WERI-Rb-1 (cell line): ENCODE measurements at places on chromosomes 1 and 21.

DNA sequence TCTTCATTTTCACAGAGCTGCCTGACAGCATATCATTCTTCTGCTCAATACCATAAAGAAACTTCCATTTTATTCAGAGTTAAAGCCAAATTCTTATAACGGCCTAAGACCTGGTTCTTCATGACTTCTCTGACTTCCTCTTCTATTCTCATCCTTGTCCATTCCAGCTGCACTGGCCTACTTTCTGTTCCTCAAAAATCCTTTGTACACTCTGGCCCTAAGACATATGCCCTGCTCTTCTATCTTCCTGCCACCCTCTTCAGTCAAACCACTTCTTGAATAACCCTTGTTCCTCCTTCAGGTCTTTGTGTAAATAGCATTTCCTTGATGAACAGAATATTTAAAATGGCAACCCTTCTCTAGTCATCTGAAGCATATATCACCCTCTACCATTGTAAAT, 1338.7 kb upstream of the ADGRL2 start:
- DNase-seq: no peak

DNA sequence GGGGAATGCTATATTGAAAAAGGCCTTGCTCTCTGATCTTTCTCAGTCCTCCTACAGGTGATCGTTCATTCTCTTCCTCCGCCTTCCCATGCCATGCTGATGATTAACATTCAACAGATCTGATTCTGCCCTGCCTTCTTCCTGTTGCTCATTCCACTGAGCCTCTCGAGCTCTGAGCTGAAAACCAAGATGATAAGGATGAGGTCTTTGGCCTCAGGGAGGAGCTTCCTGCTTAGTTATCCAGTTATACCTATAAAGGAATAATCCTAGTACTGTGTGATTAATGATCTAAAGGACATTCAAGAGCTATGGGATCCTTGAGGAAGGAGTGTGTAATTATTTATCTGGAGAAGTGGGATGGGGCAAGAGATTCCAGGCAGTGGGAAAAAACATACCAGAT, 25.2 kb upstream of the MAP3K7CL start:
- no peak for DNase-seq

DNA sequence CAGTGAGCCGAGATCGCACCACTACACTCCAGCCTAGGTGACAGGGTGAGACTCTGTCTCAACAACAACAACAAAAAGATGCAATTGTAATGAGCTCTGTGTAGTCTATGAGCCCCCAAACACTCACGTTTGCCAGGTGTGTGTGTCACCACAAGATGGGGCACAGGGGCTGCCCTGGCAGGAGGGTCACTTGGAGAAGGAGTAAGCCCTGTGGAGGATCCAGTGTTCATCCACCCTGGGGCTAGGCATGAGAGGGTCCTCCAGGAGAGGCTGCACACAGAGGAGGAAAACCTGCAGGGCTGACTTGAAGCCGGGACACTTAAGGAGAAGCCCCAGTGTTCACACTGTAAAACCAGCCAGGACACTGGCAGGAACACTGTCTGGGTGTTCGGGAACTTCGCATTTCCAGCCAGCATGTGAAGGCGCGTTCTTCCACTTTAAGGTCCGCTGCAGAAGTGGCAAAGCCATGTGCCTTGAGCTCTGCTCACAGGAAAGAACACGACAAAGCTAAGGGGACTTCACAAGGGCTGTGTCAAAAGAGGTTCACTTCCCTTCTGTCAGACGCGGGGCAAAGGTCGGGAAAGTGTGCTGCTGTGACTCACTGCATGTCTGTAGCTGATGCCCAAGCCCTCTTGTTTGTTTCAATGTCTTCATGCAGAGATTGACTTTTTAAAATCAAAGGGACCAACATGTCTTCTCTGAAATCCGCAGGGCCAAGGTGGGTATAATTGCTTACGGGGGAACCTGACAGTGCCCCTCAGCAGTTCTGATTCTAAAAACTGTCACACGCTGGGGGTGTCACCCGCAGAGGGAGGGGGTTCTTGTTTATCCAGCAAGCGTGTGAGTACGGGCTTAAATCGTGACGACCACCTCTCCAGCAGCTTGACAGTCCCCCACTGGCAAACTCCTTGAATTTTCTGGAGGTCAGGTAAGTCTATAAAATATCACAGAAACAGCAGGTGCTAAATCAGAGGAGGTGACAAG, 102.8 kb downstream of the RIPK4 start:
- DNase-seq: no peak

DNA sequence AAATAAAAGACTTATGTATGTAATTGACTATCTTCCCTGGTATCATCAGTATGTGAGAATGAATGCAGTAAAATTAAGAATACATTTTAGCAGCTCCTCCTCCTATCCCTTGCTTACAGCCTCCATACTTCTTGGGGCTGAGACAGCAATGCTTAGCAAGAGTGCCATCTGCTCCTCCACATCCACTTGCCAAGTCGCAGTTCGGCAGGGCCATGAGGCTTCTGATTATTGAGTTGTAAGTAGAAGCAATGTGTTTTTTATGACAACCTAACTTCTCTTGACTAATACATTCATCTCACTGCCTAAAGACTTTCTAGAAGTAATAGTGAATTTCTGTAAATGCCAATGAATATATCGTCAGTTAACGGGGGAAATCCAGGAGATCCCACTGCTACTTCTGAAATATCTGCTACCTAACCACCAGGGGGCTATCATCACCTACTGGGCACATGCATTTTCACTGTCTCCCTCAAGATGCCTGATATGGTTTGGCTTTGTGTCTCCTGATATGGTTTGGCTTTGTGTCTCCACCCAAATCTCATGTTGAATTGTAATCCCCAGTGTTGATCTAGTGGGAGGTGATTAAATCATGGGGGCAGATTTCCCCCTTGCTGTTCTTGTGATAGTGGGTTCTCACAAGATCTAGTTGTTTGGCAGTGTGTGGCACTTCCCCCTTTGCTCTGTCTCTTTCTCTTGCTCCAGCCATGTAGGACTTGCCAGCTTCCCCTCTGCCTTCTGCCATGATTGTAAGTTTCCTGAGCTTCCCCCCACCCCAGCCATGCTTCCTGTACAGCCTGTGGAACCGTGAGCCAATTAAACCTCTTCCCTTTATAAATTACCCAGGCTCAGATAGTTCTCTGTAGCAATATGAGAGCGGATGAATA, 59.6 kb downstream of the EXTL2 start:
- no peak for DNase-seq

DNA sequence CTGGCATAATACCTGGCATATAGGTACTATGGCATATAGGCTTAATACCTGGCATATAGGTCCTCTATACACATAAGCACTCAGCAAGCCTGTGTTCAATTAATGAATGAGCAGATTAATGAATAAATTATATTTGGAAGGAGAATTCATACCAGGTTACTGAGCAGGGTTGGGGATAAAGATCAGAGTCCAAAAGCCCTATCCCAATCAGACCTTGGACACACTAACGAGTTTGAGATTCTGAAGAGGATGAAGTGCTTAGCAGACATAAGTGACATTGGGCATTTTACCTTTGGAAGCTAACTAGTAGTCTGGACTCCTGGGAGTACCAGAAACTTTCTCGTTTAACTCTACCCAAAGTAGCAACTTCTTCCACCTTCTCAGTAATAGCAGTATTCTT, 63.3 kb upstream of the ARHGAP29 start:
- no peak for DNase-seq

DNA sequence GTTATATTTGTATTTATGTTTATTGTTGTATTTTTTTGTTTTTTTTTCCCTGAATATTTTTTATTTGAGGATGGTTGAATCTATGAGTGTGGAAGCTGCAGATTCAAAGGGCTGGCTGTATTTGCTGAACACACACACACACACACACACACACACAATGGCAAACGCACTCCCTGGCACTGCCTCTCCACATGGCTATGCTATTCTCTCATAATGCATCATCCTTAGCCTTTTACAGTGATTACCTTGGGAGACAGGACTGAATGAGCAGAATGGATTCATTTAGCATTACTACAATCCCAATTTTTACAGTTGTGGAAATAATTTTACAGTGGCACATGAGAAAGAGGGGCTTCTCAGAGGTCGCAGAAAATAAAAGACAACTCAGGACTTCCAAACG, 390.1 kb downstream of the PCP4 start:
- DNase-seq: no peak

- DNase-seq: no peak
Observed at GRCh38 chr1:46458190-46458589, 31.4 kb upstream of the DMBX1 start.

- DNase-seq: no peak
Observed at GRCh38 chr1:167110586-167110985, 16.7 kb downstream of the STYXL2 start.

DNA sequence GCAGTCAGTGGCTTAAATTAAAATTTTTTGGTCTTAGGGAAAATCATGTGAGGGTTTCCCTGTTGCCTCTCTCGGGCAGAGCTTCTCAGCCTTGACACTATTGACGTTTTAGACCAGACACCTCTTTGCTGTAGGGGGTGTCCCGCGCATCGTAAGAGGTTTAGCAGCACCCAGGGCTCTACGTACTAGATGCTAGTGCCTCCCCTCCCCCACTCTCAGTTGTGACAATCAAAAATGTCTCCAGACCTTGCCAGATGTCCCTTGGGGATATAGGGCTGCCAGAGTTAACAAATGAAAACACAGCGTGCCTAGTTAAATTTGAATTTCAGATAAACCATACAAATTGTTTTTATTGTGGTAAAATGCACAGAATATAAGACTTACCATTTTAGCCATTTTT, 293.3 kb downstream of the DISC1 start:
- DNase-seq: peak; percentile 89

- no peak for DNase-seq
Observed at GRCh38 chr1:10848109-10848684, 51.8 kb upstream of the CASZ1 start.

DNA sequence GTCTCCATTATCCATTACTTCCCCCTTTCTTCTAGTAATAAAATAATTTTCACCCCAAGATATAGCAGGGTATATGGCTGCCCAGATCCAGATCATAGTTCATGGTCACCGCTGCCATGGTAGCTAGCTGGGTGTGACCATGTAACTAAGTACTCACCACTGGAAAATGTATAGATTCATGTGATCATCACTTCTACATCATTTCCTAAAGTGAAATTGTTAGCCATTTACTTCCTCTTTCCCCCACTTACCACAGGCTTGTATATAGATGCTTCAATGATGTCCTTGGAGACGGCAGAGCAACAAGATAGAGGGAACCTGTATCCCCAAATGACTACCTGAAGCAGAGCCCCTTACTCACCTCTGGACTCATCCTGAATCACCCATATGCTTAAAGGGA, 22.7 kb upstream of the EYA3 start:
- no peak for DNase-seq

DNA sequence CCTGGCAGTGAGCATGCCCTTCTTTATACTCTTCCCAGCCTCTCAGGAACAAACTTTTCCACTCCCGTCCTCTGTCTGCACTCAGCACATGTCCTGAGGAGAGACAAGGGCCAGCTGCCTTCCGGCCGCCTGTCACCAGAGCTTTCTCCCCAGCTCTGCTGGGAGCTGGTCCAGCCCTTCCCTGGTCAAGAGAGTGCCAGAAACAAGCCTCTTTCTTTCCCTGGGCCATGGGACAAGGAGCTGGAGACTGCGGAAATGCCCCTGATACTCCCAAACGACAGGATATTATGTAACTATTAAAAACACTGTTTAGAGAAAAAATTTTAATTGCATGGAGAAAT, 10.4 kb downstream of the LAMB3 start:
- DNase-seq: no peak

DNA sequence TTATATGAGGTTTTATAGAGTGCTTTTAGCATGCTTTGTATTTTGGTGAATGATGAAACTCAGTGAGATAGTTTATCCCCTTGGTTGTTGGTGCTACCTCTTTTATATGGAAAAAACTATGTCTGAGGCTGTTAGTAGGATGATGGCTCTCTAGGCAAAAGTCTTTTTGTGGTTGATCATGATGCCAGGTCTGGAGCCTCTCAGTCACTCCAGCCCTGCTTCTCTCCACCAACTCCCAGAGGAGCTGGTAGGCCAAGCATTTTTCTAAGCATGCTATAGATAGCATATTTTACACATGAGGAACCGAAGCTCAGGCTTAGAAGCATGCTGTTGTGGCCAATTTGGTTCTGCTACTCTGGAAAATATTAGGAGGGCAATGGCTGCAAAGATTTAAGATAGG, 82.2 kb downstream of the FMN2 start:
- no peak for DNase-seq

DNA sequence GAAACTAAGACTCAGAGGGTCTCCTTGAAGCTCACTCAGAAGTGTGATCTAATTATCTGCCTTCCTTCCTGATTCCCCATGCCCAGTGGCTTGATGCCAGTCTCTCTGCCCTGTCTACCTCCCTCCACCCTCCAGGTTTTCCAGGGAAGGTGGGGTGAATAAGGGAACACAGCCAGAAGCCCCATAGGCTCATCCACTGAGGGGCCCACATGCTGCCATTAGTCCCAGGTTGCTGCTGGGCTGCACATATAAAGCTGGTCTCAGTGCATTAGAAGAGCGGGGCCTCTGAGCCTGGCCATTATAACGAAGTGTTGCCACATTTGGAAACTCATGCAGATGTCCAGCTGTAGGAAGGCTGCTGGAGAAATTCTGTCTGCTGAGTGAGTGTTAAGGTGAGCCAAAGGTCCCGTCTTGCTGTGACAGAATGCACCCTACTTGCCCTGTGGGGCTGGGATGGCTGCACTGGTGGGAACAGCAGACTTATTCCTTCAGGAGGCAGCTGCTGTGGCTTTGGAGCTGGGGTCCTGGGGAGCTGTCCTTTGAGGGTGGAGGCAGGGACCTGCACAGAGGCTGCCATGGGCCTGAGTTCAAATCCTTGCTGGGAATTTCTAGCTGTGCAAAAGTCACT, 2.9 kb downstream of the ADORA1 start:
- DNase-seq: peak; percentile 10

GRCh38 chr1:67060811-67061218, 6.9 kb upstream of the SLC35D1 start:
- DNase-seq: no peak

DNA sequence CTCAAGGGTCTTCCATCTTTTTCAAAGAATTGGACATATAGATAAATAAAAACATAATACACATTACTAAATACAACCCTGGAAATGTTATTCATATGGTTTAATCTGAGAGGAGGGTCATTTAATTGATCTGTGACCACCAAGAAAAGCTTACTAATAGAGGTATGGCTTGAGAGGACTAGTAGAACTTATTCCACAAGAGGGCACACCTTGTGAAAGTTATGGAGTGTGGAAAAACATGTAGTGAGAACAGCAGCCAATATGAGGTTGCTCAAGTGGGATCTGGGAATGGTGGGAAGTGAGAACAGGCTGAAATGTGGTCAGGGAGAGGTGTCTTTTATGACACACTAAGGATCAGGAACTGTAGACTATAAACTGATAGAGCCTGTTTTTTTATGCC, 973.5 kb upstream of the B3GALT2 start:
- DNase-seq: no peak

GRCh38 chr1:46342084-46342656, 1.6 kb downstream of the NSUN4 start:
- no peak for DNase-seq

GRCh38 chr1:18241891-18242290, 134.3 kb downstream of the IGSF21 start:
- peak; percentile 69 for DNase-seq

- no peak for DNase-seq
Observed at GRCh38 chr1:246742396-246742795, 18.2 kb downstream of the SCCPDH start.
